ENCODE measurements at places on chromosomes 5 and 9.

- DNase-seq, result no peak
Observed at GRCh38 chr5:80713631-80714030, 58.8 kb upstream of the DHFR start.

- no peak for DNase-seq
Observed at GRCh38 chr5:14267991-14268708, 125.0 kb downstream of the TRIO start.

DNA sequence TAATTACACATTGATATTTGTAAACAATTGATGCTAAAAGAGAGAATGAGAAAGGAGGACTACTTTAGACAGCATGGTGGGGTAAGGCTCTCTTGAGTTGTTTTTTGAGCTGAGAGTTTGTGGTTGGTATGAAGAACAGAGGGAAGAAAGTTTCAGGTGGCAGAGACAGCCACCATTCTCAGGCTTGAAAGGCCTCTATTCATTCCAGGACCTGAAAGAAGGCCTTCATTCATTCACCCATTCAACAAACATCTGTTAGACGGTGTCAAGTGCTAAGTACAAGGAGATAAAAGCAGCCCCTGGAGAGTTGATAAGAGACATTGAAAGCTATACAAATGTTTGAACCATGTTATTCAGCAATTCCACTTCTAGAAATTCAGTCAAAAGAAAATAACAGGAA is 21.7 kb upstream of the ADAM19 start:
- DNase-seq, result no peak

- no peak for DNase-seq
Observed at GRCh38 chr5:150172556-150172955, 6.0 kb downstream of the CDX1 start.

DNA sequence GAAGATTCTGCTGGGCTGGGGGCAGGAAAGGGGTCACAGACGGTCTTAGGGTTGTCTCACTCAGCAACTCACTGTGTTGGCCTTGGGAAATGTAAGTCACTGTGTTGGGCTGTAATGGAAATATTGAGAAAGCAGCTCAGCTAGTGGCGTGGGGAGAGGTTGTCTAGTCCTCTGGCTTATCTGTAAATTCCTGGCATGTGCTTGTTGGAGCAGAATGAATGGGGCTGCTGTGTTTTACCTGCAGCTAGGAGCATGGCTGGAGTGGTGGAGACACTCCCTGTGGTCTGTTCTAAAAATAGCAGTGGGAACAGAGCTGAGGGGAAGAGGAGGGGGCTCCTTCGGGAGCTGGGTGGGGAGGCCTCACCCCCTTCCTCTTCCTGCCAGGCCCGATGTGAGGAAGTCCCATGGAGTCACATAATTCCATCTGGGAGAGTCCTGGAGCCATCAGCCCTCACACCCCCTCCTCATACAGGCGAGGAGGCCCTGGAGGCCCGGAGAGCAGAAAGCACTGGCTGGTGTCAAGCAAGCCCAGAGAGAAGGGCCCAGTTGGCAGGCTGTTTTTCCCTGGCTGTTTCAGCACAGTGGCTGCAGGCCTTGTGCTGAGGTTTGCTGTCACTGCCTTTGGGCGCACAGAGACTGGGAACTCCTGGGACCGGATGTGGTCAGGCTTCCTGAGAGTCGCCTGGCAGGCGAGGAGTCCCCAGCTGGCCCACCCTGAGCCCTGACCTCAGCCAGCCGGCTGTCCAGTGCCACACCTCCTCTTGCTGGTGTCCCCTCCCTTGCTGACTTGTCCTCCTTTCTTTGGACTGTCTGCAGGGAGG is 84.9 kb downstream of the RGS3 start:
- DNase-seq, result peak; percentile 38

DNA sequence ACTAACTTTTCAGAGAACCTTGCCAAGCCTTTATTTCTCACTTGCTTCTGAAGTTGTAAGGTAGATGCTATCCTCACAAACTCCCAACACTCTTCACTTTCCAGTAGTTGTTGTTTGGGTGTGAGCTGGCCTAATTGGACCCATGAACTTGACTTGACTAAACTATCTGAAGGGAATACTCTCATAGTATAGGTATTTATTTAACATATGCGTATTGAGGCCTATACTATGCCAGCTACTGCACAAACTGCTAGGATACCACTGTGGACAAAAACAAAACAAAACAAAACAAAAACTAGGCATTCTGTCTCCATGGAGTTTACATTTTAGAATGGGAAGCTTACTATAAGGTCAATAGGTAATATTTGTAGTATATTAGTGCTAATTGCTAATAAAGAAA is 1.3 kb downstream of the TXNDC8 start:
- no peak for DNase-seq

GRCh38 chr9:132383462-132383883 is 23.2 kb downstream of the TTF1 start:
- DNase-seq, result no peak

- DNase-seq, result no peak
Observed at GRCh38 chr5:150644058-150644457, 3.6 kb downstream of the SYNPO start.

- no peak for DNase-seq
Observed at GRCh38 chr5:95835682-95836385, 13.3 kb upstream of the GLRX start.

GRCh38 chr5:93607367-93608258 is 24.6 kb downstream of the NR2F1 start:
- DNase-seq, result no peak

GRCh38 chr5:143244000-143244736 is 159.3 kb downstream of the NR3C1 start:
- no peak for DNase-seq

DNA sequence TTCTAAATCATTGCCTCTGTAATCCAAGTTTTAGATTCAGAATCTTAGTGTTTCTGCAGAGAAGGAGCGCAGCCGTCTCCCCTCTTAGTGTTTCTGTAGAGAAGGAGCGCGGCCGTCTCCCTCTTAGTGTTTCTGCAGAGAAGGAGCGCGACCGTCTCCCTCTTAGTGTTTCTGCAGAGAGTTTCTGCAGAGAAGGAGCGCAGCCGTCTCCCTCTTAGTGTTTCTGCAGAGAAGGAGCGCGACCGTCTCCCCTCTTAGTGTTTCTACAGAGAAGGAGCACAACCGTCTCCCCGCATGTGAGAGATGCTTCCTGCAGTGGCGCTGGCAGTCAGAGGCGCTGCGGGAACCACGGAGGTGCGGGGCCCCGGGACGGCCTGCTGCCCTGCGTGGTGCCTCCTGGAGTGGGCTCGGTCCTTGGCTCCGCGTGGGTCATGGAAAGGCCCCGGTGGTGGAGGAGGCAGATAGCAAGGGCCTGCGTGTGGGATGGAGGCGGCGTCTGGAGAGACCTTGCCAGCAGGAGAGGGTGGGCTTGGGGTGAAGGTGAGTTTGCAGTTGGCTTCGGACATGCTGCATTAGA is 10.9 kb downstream of the CEP72 start:
- DNase-seq, result no peak

- no peak for DNase-seq
Observed at GRCh38 chr5:176863041-176863764, 35.9 kb downstream of the HK3 start.

- DNase-seq, result no peak
Observed at GRCh38 chr5:128877476-128877875, 87.8 kb upstream of the SLC27A6 start.

GRCh38 chr5:170348137-170348633 is 41.0 kb downstream of the KCNMB1 start:
- no peak for DNase-seq

- no peak for DNase-seq
Observed at GRCh38 chr5:43348207-43348606, 35.0 kb upstream of the HMGCS1 start.

- no peak for DNase-seq
Observed at GRCh38 chr9:126423142-126423915, 96.7 kb downstream of the MVB12B start.

DNA sequence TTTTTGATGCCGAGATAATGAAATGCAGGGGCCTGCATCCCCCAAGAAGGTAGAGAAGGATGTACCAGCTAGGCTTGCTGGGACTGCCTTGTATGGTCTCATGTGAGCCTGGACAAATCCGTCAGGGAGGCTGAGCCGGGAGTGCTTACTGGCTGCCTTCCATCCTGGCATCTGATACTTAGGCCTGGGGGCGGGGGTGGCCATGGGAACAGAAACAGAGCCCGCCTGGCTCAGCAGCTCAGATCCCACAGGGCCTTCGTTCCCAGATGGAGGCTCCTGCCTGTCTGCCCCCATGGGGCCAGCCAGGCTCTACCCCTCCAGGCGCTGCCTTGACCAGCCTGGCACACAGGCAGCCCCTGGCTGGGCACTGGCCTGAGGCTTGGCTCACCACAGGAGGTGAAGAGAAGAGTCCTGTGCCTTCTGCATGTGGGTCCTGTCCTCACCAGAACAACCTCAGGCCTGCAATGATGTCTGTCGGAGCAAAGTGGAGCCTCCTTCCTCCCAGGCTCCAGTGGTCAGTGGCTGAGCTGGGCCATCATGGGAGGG is 10.5 kb upstream of the SPATA31E1 start:
- no peak for DNase-seq

DNA sequence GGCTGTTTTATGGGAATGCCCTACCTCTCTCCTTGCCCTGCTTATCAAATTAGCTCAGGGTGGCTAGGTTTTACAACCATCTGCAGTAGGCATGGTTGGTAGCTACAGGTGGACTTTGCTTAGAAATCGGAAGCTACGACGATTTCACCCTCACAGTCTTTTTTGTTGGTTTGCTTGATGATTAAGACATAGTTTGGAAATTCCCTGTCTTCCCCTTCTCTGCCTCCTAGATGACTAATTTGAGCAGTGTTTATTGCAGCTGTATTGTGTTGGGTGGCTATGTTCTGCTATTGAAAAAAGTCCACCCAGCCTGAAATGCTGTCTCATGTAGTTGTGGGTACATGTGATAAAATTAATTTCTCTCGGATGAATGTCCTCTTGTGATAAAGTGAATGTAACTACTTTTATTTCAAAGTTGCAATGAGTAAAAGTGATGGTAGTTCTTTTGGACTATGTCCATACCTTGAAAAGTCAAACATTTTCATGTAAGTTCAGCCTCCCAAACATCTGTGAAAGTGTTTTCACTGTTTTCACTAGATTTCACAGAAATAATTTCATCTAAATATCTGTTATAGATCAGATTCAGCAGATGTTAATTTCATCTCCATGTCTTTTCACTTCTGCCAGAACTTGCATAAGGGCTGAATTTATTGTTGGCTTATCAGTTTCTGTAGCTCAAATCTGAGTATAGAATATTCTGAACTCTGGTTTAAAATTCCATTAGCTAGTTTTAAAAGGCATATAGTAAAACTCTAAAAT is 37.3 kb upstream of the FYB1 start:
- no peak for DNase-seq

- no peak for DNase-seq
Observed at GRCh38 chr5:59487068-59487686, 406.3 kb downstream of the PDE4D start.

DNA sequence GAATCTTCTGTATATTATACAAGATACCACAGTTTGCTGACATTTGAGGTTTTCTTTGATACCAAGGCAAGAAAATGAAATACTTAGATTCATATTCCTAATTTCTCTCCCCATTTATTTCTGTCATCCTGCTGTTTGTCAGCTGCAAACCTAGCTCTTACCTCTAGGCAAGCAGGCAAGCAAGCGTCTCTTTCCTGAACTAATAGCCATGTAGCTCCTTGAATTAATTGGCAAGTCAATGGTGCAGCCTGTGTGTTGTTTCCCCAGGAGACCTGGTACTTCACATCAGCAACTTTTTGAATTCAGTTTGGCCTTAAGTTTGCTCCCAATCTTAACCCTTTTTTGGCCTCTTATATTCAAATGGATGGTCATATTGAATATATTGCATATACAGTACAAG is 573.6 kb upstream of the ARRDC3 start:
- no peak for DNase-seq

GRCh38 chr9:121317737-121318630 is 50.0 kb downstream of the GSN start:
- DNase-seq, result no peak

DNA sequence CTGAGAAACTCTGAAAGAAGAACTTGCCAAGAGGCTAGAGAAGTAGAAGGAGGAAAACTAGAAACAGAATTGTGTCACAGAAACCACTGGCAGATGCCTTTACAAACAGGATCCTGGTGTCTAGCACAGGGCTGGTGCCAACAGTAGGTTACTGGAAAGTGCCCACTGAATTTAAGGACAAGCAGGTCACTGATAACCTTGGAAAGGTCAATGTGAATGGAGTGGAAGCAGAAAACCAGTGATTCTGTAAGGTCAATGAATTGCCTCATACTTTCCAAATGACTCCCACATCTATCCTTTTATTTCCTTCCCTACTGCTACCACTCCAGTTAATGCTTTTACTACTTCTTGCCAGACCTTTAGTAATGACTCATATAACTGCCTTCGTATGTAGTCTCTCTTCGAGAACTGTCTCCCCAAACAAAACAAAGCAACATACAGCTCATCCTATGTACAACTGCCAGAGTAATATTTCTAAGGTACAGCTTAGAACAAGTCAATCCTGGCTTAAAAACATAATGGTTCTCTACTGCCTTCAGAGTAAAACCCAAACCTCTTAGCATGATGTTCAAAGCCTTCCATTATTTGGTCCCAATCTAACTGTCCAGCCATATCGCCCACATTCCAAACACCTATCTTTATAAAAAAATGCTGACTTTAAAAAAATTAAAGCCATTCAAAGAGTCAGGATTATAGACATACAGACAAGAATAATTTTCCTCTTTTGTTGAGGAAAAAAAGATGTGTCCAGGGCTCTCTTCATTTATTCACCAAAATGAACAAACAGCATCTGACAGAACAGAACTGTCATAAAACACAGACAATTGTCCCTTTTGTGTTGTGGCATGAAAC is 52.5 kb downstream of the NR3C1 start:
- DNase-seq, result no peak

- no peak for DNase-seq
Observed at GRCh38 chr5:14806456-14806855, 65.1 kb downstream of the ANKH start.

- no peak for DNase-seq
Observed at GRCh38 chr5:30768056-30768690, 425.3 kb upstream of the CDH6 start.

- no peak for DNase-seq
Observed at GRCh38 chr5:157115012-157115411, 6.2 kb upstream of the HAVCR2 start.

DNA sequence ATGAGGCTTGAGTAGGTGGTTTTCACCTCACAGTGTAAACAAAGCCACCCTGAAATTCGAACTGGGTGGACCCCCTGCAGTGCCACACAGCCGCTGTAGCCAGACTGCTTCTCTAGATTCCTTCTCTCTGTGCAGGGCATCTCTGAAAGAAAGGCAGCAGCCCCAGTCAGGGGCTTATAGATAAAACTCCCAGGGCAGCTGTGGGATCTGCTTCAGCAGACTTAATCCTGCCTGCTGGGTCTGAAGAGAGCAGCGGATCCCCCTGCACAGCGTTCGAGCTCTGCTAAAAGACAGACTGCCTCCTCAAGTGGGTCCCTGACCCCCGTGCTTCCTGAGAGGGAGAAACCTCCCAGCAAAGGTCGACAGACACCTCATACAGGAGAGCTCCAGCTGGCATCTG is 71.4 kb downstream of the CARTPT start:
- DNase-seq, result no peak
